ENCODE measurements at places on chromosomes 11 and 22.
A peak's percentile ranks its signal among the peaks of the same experiment; 100 is the strongest.

DNA sequence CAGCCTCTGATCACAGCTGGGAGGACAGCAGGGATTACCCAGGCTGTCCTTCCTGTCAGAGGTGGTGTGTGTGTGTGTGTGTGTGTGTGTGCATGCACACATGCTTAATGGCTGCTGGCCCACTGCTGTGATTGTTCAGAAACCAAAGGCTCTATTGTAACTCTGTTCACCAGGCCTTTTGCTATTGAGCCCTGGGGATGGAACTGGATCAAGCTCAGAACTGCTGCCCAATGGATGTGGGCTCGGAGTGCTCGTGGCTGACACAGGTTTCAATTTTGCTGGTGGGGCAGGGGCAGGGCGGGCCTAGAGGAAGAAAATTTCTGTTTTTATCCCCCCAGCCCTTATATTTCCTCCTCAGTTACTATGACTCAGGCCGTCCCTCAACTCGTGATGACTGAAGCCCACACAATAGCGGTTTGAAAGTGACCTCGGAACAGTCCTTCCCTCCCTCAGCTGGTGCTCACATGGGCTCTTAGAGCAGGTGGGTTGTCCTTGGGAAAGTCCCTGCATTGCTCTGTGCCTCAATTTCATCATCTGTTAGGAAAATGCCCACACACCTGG, 359.3 kb downstream of the TENM4 start:
- peak; percentile 55 for DNase-seq

DNA sequence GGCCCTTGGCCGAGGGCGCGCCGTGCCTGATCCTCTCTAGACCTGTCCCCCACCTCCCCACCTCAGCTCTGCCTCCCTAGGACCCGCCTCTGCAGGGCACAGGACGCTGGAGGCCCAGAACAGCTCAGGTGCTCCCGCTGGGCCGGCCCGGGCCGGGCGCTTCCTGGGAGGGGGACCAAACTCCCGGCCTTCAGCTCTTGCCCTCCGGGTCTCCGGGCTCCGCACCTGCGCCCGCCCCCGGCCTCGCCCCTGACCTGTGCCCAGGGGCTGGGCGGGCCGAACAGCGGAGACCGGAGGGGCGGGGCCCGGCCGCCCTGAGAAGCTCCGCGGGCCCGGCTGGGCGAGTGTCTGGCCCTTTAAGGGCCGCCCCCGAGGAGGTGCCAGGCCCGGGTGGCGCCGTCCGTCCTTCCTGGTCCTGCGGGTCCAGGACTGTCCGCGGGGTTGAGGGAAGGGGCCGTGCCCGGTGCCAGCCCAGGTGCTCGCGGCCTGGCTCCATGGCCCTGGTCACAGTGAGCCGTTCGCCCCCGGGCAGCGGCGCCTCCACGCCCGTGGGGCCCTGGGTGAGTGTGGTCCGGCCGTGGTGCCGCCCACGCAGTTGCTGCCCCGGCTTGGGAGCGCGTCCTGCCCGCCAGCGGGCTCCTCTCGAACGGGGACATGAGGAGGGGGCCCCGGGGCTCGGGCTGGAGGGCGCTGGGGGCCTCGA, at the start of gene SSH3:
SSH3 (plus strand) TSS at position 399 of the 703 bp plus-strand sequence; CDS start at position 495, 96 bp downstream.
- peak; percentile 77 for DNase-seq

- DNase-seq: no peak
These were observed 132.8 kb upstream of the RASSF10 start for GRCh38 chr11:12876340-12876739.

DNA sequence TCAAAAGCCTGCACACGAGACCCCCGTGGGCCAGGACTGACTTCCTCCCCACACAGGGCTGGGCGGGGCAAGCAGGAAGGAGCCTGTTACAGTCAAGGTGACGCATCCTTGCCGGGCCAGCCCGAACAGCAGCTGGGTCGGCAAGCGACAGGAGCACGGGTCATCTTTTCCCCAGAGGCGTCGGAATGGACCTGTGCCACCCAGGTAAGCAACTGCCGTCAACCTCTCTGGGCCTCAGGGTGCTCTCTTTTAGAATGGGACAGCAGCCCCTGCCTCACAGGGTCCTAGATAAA, at the start of gene CYTH4:
CYTH4 (plus strand) TSS at position 124 of the 293 bp plus-strand sequence; CDS start at position 186, 62 bp downstream.
- DNase-seq: no peak

All from putamen (tissue), 1 donor.